Activated CD8-positive, alpha-beta T cell treated with anti-CD3 and anti-CD28 coated beads, Interleukin-2, amount 10 ng/mL, durations not matched to agents 7 days and 5 days (primary cell): ENCODE measurements at places on chromosomes 12 and 14. TPM values are rescaled to one million over a fixed set of nuclear protein-coding genes. Genes with fewer than 3 reads are reported as not detected.
A peak's percentile ranks its signal among the peaks of the same experiment; 100 is the strongest.

DNA sequence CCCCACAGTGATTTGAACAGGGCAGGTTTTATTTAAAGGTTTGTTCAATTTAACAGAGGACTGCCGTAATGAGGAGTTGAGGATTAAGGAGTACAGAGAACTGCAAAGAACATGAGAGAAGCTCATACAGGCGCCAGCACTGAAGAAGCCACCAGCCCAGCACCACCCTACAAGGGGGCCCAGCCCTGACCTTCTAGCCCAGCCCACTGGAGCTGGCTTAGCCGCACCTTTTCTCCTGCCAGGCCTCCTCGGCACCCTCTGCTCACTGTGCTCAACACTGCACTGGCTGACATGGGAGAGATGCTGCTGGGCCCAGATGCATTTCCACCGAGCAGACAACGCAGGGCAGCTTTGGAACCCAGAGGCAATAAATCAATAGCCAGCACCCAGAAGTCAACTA is 36.5 kb upstream of the SFSWAP start:
- no peak overlapping the region for H3K4me3 ChIP-seq
- H3K36me3 ChIP-seq: no peaks in the 10 kb centered on the region
- DNase-seq: no peak
- peaks cover 4% of the 10 kb centered on the region for H3K27me3 ChIP-seq
- no peaks in the 10 kb centered on the region for H3K4me1 ChIP-seq

DNA sequence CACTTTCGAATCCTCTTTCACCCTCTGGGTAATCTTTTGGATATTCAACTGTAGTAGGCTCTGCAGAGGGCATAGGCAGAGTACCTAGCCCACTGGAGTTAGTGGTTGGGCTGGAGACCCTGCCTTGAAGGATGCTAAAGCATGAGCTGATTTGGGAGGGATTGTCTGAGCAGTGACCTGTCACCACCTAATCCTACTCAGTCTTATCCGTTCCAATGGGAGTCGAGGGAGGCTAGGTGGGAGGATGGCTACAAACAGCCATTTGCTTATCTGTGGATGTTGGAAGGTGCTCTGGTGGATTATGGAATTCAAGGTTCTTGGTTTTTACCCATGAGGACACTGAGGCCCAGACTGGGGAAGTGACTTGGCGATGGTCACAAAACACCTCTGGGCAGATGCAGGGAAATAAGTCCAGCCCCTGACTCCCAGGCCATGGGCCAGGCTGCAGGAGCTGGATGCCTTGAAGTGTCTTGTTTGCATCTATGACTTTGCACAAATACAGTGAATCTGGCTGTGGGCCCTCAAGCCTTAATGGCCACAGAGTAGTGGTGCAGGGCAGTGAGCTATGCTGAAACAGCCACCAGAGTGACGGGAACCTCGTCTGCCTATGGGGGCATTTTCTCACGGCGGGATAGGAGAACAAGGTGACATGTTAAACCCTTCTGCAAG is 3.7 kb downstream of the KMT5A start:
- peaks cover 56% of the 10 kb centered on the region for H3K4me1 ChIP-seq
- peak overlapping the region; percentile 86 for H3K4me3 ChIP-seq
- no peaks in the 10 kb centered on the region for H3K27me3 ChIP-seq
- peak overlapping the region; percentile 93 for H3K27ac ChIP-seq
- peaks cover 28% of the 10 kb centered on the region for H3K36me3 ChIP-seq

DNA sequence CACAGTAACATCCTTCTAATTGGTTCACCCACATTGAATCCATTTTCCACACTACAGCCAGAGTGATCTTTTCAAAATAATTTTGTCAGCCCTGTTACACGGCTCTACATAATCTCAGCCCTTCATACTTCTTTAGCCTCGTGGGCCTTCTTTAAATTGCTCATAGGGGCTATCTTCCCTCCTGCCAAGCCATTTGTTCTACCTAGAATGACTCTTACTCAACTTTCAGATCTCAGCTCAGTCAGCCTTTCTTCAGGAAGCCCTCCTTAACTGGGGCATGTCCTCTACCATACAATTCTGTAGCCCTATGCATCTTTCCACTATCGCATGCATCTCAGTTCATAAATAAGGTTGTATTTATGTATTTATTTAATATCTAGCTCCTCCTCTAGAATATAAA is 39.7 kb downstream of the CEP128 start:
- H3K27ac ChIP-seq: no peak overlapping the region
- no peak for DNase-seq

- no peak overlapping the region for H3K27ac ChIP-seq
- peaks cover 7% of the 10 kb centered on the region for H3K27me3 ChIP-seq
- no peaks in the 10 kb centered on the region for H3K4me1 ChIP-seq
- DNase-seq: no peak
- H3K36me3 ChIP-seq: no peaks in the 10 kb centered on the region
Measured at GRCh38 chr12:26319511-26319910, 124.1 kb downstream of the SSPN start.

RIN3 gene
- total RNA-seq: 89.0 TPM

DNA sequence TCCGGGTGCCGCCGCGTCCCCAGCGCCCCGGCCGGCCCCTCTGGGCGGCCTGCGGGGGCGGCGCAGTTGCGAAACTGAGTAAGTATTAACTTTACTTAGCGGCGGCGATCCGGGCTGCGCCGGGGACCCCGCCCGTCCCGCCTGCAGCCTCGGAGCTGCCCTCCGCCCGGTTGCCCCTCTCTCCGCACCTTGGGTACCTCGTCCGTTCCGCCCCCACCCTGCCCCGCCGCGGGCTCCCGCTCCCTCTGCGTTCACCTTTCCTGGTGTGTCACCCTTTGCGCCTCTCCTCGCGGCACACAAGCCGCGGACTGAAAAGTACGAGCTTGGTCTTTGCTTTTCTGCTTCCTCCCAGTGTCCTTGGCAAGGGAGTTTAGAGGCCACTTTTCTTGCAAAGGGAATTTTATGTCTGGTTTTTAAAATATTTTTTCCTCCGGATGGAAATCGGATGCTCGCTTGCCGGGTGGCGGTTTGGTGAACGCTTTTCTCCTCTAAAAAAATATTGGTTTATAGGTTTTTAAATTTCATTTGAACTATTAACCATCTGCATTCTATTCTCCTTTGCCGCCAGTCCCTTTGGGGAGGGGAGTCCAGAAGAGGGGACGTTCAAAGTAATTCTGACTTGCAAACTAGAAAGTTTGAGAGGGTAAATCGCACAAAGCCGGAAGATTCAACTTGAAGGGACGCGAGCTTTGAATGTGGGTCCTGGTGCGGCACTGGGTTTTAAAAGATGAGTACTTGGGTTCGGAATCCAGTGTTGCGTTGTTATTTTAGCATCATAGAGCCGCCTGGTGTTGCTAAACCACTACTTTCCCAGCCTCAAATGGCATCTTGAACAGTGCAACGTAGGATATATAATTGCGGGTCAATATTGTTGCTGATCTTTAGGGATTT is 834 bp downstream of the RASSF8 start:
- no peaks in the 10 kb centered on the region for H3K36me3 ChIP-seq
- H3K4me1 ChIP-seq: peaks cover 11% of the 10 kb centered on the region
- no peak overlapping the region for H3K27ac ChIP-seq
- DNase-seq: peak; percentile 26
- peaks cover 58% of the 10 kb centered on the region for H3K27me3 ChIP-seq
- H3K4me3 ChIP-seq: peak overlapping the region; percentile 74

DNA sequence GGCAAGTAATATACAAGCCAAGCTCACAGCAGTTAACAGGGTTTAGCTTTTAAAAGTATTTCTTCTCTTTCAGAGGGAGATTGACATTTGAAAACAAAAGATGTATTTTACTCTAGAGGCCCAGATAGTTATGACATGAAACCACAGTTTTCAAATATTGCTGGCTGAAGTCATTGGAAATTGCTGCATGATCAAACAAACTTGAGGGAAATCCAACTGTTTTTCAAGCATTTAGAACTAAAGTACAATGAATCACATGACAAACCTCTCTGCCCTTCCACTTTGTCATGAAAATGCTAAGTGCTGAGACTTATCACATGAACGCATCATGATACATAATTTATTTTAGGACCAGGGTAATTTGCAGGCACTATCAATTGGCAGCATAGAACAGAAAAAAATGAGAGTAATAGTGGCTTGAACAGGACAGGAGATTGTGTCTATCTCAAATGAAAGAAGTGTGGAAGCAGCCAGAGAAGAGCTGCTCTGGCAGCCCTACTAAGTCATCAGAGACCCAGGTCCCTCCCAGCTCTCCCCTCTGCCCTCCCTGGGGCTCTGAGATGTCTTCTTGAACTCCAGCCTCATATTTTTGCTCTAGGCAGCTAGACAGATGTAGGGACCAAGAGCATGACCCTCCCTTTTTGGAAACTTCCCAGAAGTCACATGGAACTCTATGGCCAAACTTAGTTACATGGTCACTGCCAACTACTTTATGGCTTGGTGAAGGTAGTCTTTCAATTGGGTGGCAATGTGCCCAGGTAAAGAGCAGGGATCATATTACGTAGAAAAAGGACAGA is 90.1 kb upstream of the PELI2 start:
- H3K36me3 ChIP-seq: no peaks in the 10 kb centered on the region
- no peak overlapping the region for H3K4me3 ChIP-seq
- peaks cover 31% of the 10 kb centered on the region for H3K27me3 ChIP-seq
- no peaks in the 10 kb centered on the region for H3K4me1 ChIP-seq

REP15 gene
- not detected for total RNA-seq
